ENCODE measurements at places on chromosomes 1 and 21. TPM values are rescaled to one million over a fixed set of nuclear protein-coding genes. Genes with fewer than 3 reads are reported as not detected.

EPHA2 gene
- 28.3 TPM for total RNA-seq

BSND gene
- not detected for total RNA-seq

CD160 gene
- total RNA-seq: not detected

IRF2BP2 gene
- total RNA-seq: 214 TPM

TIE1 gene
- 1.2 TPM for total RNA-seq

GIPC2 gene
- total RNA-seq: 3.0 TPM

RGS8 gene
- 0.05 TPM for total RNA-seq

STIL gene
- total RNA-seq: 14.8 TPM

COL11A1 gene
- total RNA-seq: 2.4 TPM

KIF21B gene
- 11.4 TPM for total RNA-seq

- DNase-seq: peak; percentile 68
Observed at GRCh38 chr1:204213668-204214662, at the start of gene GOLT1A. Gene GOLT1A, minus strand, starts transcription at chr1:204213988. Its CDS starts 82 bp downstream, at chr1:204213906.

DNA sequence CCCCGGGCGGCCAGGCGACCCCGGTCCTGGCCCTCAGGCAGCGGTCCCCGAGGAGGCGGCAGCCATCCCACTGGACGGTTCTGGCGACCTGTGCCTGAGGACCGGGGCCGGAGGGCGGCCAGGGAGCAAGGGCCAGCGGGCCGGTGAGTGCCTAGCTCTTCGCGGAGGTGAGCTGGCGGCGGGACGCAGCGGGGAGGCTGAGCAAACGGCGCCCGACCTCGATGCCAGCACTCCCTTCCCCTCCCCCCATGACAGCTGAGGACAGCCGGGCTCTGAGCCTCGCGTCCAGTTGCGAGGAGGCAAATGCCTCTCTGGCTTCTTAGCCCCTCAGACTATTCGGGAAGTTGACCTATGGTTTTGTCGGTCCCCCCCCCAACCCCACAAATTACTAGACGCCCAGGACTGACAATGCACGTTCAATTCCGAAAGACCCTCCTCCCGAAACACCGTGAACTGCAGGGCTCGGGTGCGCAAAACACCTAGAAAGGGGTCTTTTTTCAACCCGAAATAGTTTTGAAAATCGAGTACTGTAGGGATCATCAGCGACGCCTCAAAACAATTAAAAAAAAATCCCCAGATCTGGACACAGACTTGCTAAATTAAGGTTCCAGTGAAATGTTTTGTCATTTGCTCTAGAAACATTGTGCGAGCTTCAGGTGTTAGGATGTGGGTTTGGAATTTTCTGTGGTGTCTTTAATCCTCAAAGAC, 8.3 kb downstream of the CDKN2C start:
- peak; percentile 27 for DNase-seq

DNA sequence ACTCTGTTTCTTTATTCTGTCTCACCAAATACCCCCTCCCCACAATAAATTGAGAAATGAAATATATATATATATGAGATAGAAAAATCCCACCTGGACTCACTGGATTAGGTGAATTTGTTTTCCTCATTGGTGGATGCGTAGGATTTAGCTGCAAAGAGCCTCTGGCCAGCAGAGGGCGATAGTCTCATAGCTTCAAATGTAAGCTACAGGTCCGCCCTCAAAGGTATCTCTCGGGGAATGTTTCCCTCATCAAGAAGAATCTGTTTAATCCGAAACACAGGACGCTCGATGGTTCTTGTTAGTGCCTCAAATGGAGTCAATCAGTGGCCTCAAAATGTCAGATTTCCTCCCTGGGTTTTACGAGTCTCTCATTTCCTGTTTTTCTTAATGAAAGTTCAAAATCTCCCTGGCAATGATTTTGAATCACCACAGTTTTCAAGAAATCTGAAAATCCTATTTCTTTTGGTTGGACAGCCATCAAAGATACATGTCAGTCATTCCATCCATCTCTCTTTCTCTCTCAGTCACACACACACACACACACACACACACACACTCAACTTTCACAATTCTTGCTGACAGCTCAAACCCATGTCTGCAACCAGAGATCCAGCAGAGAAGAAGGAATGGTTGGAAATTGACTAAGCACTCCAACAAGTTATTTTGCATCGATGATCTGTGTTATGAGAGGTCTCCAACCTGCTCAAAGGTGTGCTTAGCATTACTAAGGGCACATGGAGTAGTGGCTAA, 13.9 kb upstream of the CAMK1G start:
- DNase-seq: peak; percentile 67

DNA sequence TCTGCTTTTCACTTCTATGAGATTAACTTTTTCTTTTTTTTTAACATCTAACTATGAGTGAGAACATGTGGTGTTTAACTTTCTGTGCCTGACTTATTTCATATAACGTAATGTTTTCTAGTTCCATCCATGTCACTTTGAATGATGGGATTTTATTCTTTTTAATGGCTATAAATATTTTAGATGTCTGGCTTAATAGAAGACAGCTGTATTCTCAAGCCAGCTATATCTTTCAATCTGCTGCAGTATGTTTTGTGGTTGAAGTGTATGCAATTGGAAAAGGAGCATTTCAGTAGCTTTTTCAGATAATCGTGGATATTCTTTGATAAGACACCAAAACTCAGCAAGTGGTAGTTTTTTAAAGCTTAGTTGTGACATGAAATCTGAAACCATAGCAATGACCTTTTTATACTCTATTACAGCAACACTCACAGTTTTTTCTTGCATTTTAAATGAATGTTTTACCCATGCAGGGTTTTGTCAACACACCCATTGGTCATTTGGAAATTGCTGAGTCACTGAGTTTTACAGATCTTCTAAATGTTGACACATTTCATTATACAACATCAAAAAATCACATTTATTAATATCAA, 5.7 kb upstream of the SVBP start:
- DNase-seq: no peak

- no peak for DNase-seq
Observed at GRCh38 chr21:45502600-45502999, 39.6 kb downstream of the SLC19A1 start.

GRCh38 chr1:113256348-113256729, 134.0 kb upstream of the MAGI3 start:
- DNase-seq: no peak

- no peak for DNase-seq
Observed at GRCh38 chr1:229972600-229973296, 94.3 kb upstream of the GALNT2 start.

DNA sequence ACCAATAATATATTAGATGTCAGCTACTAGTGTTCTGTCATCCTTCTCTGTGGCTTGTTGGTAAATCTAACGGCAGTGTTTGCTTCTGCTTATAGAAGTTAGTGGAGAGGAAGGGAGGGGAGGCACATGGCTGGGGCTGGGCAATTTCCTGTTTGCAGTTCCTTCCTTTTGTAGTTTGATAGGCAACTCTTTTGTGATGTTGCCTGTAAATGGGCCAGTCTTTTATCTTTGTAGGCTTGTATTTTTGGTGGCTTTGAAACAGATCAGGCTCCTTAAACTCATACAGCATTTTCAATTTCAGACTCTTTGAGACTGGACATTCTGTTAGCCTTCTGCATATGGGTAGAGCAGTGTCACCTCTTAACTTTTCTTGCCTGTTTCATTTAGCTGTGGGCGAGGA, 48.1 kb downstream of the CDC14A start:
- DNase-seq: no peak

GRCh38 chr1:83761167-83762038, 237.5 kb downstream of the TTLL7 start:
- no peak for DNase-seq

- no peak for DNase-seq
Observed at GRCh38 chr1:29469457-29469856, 233.1 kb downstream of the PTPRU start.

Measured in progenitor cell of endocrine pancreas (in vitro differentiated cells).